ENCODE measurements at places on chromosomes 13 and 19.

GRCh38 chr13:102812611-102813287 lies 13.8 kb downstream of the BIVM start:
- DNase-seq: no peak

DNA sequence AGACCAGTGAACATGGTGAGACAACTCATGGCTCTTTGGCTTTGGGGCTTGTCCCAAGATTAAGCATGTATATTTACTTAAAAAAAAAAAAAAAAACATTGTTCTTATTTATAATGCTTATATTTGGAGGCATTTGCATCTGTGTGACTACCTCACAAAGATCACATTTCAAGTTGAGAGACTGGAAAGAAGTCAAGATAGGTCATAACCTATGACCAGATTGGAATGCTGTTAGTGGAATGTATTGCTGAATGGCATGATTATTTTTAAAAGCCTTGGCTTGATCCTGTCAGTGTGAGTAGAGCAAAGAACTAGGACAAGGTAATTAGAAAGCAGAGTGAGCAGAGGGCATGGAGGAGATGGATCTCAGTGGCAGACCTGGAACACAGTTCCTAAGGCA lies 214.6 kb downstream of the OXGR1 start:
- DNase-seq: no peak

DNA sequence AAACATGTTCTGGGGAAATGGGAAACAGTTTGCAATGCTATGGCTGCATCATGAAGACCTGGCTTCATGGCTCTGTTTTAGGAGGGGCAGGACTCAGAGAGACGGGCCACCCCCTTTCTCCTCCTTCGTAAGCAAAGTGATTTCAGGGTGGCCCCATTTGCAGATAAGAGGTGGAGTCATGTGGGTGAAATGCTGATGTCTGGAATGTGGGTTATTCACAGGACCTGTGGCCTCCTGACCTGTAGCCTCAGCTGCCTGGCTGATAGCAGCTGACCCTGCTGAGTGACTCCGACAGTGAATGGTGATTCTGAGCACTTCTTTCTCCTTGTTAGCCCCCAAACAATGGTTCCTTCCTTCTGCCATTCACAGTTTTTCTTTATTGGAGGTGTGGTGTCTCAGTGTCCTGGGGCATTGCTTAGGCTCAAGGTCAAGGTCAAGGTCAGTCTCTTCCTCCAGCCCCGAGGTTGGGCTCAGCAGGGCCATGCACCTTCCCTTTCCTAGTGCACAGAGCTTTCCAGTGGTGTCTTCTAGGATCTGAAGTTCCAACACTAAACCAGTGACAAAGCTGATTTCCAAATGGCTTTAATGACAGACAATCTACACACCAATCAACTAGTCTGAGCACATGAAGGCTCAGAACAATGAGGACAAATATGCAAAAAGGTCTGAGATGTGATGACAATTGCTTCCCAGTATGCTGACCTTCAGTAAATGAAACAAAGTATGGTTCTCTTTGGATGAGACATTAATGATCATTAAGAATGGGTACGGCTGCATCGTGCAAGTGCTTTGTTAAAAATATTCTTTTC lies 49.6 kb upstream of the ANKRD10 start:
- DNase-seq: no peak

GRCh38 chr13:113298043-113298945 lies 1.3 kb downstream of the LAMP1 start:
- no peak for DNase-seq

DNA sequence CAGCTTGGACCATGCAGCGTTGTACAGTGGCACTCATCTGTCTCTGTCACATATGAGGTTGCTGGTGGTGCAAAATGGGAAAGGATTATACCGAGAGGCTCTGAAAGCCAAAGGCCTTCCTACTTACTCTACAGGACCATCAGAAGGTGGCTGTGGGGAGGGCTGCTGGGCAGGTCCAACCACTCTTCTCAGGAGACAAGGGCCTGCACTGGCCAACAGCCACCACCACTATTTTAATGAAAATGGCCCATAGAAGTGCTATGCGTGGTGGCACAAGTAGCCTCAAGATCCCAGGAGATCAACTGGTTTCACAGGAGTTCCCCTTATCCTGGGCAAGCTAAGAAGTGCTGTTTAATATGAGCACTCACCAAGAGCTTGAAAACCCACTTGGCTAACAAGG lies 52.3 kb downstream of the MRPL57 start:
- DNase-seq: no peak

- no peak for DNase-seq
Measured at GRCh38 chr13:28485551-28485950, 9.4 kb downstream of the FLT1 start.

DNA sequence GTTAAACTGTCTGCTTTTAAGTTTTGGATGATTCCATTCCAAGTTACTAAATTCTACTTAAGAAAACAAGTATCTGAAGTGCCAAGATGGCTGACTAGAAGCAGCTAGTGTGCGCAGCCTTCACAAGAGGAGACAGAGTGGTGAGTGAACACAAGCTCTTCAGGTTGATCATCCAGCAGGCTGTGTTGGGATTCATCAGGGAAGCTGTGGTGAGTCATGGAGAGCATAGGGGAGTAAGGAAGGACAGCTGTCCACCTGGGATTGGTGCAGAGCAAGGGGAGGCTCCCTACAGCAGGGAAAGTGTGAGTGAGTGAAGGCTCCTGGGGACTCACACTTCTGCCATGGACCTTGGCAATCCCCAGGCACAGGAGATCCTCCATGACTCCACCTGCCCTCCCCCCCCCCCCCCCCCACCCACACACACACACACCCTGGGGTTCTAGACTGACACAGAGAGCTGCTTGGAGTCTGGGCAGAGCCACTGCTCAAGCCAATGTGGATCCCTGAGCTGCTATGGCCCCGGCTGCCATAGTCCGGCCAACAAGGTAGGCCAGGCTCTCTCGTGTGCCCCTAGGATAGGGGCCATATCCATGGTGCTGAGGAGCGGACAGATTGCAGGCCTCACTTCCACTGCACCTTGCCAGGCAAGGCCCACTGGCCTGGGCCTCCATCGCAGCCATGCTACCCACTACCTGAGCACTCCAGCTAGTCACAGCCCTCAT lies 23.5 kb downstream of the SLC25A15 start:
- no peak for DNase-seq

GRCh38 chr13:50831512-50831911 lies 12.0 kb downstream of the DLEU7 start:
- DNase-seq: no peak

GRCh38 chr13:46553521-46553885 lies 533 bp downstream of the LRCH1 start:
- no peak for DNase-seq

All from urinary bladder (tissue), 4 donors.